ENCODE measurements at places on chromosomes 2 and 18.

DNA sequence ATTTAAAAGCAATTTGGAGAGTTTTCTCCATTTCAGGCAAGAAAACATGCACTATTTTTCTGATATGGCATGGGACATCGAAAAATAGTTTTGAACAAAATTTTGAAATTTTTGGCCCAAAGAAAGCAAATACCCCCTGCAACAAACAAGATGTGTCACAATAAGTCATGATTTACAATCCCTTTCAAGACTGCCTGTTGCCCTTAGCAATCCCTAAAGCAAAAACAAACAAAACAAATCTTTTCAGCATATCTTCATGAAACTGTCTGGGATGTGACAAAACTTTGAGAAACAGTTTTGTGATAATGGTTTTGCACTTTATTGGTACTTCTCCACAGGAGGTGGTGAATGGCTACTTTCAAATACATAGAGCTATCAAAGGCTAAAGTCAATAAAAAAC, 1888.7 kb upstream of the PIK3C3 start:
- no peak for DNase-seq

DNA sequence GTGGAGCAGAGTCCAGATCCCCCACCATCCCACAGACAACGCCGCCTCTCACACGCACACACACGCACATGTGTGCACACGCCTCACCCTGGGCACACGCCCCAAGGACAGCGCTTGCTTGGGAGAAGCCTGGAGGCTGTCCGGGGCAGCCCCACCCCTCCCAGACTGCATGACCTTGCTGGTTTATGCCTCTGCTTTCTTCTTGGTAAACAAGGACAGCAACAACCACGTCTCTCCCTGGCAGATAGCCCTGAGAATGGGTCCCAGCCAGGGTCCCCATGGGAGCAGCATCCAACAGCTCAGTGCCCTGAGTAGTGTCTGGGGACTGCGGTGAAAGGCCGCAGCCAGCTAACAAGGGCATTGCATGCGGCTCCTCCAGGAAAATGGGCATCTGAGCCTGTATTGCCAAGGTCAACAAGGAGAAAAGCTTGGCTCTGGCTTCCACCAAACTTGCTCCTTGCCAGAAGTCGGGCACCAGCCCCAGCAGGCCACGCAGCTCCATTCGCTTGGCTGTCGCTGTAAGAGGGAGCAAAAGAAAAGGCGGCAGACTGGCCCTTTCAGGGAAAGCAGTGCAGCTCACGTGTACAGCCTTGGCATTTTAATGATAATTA, 234.6 kb downstream of the EIPR1 start:
- no peak for DNase-seq

- no peak for DNase-seq
Measured at GRCh38 chr2:240456447-240457222, 21.2 kb downstream of the GPC1 start.

GRCh38 chr2:52918551-52918950, 849.1 kb upstream of the CHAC2 start:
- DNase-seq = no peak

GRCh38 chr18:56235481-56236013, 402.8 kb downstream of the TXNL1 start:
- DNase-seq = no peak

DNA sequence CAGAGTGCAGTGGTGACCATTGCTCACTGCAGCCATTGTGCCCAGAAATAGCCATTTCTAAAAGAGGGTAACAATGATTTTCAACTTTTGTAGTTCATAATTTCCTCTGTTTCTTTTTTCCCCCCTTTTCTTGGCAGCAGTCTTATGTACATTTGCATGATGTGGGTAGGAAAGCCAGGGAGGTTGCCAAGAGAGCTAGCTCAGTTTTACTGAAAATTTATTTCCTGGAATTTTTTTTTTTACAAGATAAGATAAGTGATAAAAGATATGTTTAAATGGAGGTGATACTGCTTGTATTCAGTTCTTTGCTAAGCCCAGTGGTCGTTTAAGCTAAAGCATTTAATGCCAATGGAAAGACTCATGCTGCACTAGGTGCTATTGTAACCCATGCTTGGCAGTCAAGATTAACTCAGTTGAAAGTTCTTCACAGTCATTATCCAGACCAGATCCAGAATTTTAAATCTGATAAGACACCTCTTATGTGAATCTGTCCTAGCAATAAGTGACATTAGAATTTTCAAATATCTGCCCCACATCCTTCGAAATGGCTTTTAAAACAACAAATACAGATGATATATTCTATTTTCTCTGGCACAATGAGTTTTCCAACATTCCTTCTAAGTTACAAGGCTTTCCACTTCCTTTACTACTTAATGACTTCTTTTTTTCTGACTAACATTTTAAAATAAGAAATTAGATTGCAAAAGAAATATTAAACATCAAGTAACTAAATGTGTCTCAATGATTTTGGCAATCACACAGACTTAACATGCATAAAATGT, 4.4 kb upstream of the ATP8B1 start:
- no peak for DNase-seq

Measured in activated T-cell treated with anti-CD3 and anti-CD28 coated beads for 4 hours (primary cell).